NCI-H460 (cell line): ENCODE measurements at places on chromosomes 13 and 19.

- DNase-seq: no peak
Observed at GRCh38 chr19:30406220-30407067, 34.3 kb downstream of the ZNF536 start.

- no peak for DNase-seq
Observed at GRCh38 chr19:43309466-43309865, 40.1 kb upstream of the PSG9 start.

DNA sequence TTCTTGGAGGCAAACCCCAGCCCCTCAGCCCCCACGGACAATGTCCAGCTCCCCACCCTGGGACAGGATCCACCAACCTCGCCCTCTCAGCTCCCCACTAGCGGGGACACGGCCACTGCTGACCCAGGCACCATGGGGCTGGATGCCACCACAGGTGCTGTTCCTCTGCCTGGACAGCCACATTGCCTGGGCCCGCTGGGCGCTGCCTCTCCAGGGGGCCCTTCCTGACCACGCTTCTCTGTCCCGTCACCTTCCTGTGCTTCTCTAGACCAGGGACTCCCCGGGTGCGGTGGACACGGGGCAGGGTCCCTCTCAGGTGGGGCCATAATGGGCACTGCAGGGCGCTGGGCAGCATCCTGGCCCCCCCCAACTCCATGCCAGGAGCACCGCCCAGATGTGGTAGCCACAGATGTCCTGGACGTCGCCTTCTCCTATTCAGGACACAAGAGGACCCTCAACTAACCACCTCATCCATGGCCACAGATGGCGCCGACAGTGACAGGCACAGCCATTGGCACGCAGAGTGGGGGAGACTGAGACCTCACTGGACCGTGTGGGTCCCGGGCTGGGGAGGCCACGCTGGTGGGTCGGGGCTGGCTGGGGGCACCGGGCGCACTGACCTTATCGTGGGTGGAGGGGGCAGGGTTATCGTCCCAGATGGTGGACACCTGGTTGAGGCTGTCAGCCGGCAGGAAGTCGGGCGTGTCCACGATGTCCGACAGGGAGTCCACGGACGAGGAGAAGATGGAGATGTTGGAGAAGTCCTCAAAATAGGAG is 23.4 kb downstream of the GPX4 start:
- DNase-seq: no peak

DNA sequence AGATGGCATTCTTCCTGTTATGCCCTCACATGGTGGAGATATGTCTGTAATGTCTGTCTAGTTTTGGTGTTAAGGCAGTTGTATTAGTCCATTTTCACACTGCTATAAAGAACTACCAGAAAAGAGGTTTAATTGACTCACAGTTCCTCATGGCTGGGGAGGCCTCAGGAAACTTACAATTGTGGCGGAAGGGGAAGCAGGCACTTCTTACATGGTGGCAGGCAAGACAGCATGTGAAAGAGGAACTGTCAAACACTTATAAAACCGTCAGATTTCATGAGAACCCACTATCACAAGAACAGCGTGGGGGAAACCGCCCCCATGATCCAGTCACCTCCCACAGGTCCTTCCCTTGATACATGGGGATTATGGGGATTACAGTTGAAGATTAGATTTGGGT is 3.2 kb downstream of the ZNF441 start:
- DNase-seq: no peak

GRCh38 chr19:16586991-16587832 is 15.0 kb upstream of the SLC35E1 start:
- DNase-seq: no peak
